ENCODE measurements at places on chromosomes 11 and 22.
A peak's percentile ranks its signal among the peaks of the same experiment; 100 is the strongest.

DNA sequence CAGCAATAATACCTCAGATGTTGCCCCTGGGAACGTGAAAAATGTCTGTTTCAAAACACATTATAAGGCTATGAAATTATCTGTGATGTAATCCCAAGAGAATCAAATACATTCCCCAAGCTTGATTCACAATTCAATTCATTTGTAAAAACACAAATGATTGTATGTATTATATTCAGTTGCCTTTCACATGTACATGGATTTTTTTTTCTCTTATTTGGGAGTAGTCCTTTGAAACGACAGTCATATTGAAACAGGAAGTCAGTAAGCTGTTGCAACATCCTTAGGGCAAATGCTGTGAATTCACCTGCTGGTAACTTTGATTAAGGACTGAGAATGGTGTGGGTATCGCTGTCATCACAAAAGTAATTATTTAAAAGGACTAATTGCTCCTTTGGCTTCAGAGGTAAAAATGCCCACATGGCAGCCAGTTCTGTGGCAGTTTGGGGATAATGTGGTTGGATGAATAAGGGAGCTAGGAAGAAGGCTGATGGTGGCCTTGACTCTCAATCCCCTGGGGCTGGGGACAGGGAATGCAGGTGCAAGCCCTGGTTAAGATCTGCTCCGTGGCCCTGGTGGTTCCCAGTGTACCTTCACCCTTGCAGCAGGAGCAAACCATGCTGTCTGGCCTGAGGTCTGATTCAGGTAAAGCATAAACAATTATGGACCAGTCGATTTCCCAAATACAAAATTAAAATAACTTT, 13.2 kb downstream of the EHF start:
- no peak for DNase-seq

DNA sequence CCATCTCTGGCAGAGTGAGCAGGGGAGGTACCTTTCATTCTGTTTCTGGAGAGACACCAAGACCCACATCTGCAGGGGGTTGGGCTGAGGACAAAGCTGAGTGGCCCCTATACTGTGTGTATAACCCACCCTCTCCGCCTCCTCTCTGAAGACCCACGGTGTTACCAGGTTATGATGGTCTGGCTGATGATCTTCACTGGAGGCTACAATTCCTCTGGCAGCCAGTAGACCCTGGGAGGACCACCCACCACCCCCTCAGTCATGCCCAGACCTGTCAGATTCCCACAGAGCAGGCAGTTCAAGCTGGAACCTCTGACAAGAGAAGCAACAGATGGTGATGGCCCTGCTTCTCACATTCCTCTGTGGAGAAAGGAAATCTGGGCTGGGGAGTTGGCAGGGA, 11.4 kb upstream of the KCNJ1 start:
- DNase-seq = no peak

GRCh38 chr22:39530692-39531331, 1.7 kb downstream of the RPS19BP1 start:
- peak; percentile 69 for DNase-seq

DNA sequence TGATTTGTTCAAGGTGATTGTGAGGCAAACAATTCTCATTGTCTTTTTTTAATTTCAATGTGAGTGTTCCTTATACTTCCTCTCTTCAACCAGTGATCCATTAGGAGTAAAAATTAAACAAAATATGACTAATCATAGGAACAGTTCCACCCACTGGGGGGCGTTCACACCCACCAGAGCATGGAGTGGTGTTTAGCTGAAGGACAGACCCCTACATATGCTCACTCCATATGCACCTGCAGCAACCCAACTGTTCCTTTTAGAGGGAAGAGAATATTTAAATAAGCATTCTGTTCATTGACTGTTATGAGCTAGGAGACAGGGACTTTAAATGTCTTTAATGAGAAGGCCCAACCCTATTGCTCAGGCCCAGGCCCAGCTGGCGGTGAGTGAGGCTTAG, 78.7 kb upstream of the DRD2 start:
- no peak for DNase-seq

- DNase-seq = no peak
These were observed 51.8 kb downstream of the SYN3 start for GRCh38 chr22:33006220-33006954.

DNA sequence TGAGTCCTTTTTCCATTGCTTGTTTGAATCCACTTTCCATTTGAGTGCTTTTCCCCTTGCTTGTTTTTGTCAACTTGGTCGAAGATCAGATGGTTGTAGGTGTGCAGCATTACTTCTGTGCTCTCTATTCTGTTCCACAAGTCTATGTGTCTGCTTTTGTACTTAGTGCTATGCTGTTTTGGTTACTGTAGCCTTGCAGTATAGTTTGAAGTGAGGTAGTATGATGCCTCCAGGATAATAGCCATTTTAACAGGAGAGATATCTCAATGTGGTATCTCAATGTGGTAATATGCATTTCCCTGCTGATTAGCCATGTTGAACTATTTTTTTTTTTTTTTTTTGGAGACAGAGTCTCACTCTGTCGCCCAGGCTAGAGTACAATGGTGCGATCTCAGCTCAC, 16.7 kb downstream of the ACRV1 start:
- DNase-seq = no peak

DNA sequence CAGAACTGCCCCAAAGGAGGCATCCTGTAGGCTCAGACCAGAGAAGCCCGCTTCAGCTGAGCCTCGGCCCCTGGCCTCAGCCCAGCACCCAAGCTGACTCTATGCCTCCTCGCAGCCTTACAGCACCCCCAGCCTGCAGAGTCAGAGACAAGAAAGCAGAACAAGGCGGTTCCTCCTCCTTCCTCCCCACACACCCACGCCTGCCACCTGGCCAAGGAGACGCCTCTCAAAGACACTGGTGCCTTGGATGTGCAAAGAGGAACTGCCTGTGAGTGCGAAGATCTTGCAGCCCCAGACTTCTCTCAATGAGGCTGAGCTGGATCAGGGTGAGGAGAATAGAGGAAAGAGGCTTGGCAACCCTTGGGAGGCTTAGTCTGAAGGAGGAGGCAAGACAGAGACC, 60.2 kb downstream of the PDE2A start:
- no peak for DNase-seq

GRCh38 chr11:88353386-88353785, 15.8 kb upstream of the CTSC start:
- no peak for DNase-seq

GRCh38 chr11:119166368-119167076, 2.0 kb upstream of the NLRX1 start:
- no peak for DNase-seq

- DNase-seq = no peak
These were observed 39.4 kb upstream of the DDI1 start for GRCh38 chr11:103997082-103997481.

- no peak for DNase-seq
These were observed 8.3 kb downstream of the SRSF8 start for GRCh38 chr11:95074792-95075563.

DNA sequence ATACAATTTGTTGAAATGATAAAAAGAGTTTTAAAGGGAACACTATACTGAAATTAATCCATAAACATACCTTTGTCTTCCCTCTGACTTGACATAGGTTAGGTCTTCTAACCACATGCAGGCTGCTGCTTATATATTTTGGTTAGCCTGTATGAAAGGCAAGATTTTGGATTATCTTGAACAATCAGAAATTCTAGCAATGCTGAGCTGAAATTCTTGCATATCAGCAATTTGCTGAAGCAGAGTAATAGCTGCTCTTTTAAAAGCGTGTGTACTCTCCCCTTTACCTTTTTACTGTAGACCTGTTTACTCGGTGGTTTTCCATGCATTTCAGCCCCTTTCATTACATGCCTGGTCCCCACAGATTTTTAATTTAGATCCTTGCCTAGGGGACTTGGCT, 34.0 kb downstream of the CWC15 start:
- DNase-seq = no peak

GRCh38 chr11:99020352-99021225, at the start of gene CNTN5:
TSS of gene CNTN5 (plus strand) at chr11:99020949.
- DNase-seq = no peak

DNA sequence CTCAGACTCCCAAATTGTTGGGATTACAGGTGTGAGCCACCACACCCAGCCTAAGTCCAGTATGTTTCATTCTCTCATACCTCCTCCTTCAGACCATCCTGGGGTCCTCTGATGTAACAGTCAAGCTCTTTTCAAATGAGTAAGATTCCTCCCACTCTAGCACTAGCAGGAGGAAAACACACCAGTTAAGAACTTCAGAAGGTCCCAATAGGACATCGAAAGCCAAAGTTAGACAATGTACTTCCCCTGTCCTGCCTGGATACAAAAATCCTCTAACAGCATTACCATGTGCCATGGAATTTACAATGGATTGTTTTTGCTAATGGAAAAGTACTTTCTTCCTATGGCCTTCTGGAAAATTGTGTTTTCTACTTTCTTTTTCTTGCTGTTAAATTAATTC, 67.1 kb downstream of the CCDC34 start:
- DNase-seq = no peak

DNA sequence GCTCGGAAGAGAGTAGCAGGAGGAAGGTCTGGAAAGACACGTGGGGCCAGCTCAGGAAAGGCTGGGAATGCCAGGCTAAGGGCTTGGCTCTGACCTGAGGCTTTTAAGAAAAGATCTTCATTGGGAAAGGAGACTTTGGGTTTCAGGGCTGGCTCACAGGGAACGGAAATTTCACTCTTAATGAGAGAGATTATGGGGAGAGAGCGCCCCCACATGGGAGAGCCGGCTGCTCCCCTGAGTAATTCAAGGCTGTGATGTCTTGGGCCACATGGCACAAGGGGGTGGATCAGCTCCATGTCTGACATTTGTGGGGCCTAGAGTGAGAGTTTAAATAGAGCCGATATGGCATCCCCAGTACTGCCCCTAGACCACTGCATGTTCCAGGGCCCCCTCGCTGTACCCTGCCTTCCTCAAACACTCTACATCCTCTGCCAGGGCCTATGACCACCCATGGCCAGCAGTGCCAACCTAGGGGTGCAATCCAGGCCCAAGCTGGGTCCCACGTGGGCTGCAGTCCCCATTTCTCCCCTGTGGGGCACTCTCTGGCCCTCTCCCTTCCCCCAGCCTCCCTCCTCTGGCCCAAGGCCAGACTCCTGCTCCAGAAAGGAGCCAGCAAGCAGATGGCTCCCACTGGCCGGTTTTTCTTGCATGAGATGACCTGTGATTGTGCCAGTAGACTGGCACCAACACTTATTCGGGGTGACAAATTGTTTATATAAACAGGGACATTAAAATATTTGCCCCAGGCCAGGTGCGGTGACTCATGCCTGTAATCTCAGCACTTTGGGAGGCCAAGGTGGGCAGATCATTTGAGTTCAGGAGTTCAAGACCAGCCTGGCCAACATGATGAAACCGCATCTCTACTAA, 75.2 kb downstream of the ISX start:
- DNase-seq = no peak

- DNase-seq = no peak
These were observed 3.6 kb downstream of the TNNI2 start for GRCh38 chr11:1842149-1843097.

GRCh38 chr11:1333860-1334259, 24.4 kb upstream of the TOLLIP start:
- DNase-seq = no peak

DNA sequence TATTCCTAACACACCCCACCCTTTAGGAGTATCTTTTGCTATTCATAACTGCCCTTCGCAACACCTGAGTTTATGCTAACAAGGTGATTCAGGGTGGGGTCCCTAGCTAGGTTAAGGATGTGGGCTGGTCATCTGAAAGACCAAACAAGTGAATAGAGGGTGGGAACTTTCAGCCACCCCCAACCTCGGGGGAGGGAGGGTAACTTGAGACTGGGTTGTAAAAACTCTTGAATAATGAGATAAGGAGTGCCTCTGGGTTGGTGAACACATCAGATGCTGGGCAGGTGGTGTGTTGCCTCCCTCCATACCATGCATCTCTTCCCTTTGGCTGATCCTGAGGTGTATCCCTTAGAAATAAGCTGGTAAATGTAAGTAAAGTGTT, 111.5 kb downstream of the SWAP70 start:
- no peak for DNase-seq

DNA sequence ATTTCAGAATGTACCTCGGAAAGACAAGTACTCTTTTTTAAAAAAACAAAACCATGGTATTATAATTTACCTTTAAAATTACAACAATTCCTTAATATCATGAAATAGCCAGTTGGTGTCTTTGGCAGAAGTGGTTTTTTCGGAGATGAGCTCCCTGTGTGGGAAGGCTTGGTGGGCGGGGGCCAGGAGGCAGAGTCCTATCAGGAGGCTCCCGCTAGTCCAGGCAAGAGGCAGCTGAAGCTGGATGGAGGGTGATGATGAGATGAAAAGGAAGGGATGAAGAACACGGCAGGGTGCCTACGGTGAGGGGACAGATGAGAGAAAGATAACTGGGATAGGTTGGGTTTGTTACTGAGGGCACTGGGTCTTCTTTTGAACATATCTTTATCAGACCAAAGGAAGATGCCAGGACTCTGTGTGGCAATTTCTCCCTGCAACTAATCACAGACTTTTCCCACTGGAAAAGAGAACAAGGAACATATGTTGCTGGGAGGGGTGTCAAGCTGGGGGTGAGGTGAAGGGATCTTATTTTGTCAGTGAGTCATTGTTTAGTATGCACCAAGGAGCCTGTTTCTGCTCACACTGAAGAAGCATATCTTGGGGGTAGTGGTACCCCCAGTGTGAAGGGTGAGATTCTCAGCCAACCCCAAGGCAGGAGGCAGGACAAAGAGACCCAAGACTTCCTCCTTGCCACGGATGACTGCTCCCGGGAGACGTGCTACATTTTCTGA, 91.5 kb upstream of the YWHAH start:
- DNase-seq = no peak

DNA sequence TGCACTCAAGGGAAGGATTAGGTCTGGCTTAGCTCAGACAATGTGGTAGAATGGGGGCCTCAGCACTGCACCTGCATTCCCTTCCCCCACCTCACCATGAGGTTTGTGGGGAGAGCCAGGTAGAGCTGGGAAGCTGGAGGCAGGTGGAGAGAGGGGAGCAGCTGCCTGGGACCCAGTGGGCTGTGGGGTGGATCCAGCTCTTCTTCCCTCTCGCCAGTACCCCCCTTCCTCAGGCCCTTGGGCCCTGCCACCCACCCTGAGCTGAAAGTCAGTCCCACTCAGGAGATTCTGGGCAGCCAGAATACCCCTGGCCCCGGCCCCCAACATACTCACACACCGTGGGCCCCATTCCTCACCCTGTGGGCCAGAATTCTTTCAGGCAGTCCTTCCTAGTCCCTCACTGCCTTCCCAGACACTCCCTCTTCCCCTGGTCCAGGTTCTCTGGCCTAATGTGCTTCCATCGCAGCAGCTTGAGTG, 3.1 kb upstream of the POLD4 start:
- no peak for DNase-seq

All from CD4-positive, alpha-beta T cell (primary cell).